ENCODE measurements at places on chromosomes 1 and 21.

DNA sequence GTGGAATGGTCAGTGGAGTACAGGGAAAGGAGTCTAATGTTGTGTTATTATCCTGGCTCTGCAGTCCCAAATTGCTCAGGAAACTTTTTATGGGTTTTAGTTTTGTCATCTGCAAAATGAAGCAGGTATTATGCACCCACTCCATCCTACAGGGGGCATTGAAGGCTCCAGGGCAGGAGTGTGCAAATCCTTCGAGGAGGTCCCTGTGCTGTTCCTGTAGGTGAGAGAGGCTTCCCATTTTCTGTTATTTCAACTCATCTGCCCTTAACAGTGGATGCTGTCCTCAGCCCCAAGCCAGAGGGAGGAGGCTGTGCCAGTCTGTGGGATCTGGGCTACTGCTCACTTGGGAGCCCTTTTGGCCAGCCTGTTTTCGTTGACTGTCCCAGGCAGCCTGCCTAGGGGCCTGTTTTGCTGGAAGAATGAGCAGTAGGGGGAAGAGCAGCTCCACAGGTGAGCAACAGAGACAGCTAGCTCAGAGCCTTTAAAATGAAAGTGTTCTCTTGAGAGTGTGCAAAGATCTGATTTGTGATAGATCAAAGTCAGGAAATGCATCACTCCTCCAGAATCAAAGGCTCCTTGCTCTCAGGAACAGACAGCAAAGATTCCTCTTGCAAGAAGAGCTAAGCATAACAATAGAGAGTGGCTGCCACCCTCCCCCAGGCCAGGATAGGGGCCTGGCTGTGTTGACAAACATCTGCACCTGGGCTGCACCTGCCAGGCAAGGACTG is 317.6 kb upstream of the PROX1 start:
- no peak for DNase-seq

DNA sequence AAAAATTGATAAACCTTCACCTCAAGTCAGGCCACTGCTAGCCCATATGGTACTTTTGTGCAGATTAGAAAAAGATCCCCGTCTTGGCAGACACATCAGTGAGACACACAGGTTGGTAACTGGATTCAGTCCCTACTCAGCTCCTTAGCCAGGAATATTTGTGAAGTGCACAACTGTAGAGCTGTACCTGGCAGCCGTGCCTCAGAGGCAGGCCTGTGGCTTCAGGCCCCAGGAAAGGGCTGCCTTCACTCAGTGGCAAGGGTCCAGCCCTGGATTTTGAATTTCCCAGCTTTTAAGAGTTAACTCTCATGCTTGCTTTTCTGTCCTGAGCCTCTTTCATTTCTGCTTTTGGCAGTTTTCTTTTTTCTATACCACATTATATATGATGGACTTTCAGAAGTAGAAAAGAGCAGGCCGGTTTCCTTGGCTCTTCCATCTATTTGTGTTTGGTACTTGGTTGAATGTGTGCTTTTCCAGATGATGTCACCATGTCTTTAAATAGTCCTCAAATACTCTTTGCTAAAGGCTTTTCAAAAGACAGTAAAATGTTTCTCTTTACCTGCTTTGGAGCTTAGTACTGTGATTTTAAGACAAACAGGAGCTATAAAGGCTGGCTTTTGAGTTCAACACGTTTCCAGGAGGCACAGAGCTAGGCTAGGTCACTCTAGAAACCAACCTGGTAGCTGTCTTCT is 186.6 kb downstream of the AK5 start:
- DNase-seq, result no peak

DNA sequence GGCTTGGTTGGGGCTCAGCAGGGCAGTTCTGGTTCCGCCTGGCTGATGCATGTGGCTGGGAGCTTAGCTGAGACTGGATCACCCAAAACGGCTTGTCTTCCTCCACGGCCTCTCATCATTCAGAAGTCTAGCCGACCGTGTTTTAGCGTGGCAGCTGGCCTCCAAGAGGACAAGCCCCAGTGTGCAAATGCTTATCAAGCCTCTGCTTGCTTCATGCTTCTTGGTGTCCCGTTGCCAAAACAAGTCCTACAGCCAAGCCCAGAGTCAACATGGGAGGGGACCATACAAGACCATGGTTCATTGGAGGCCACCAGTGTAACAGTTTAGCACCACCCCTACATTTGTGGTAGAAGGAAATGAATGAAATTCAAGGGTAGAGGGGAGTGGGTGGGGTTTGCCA is 10.5 kb upstream of the KDF1 start:
- DNase-seq, result no peak

DNA sequence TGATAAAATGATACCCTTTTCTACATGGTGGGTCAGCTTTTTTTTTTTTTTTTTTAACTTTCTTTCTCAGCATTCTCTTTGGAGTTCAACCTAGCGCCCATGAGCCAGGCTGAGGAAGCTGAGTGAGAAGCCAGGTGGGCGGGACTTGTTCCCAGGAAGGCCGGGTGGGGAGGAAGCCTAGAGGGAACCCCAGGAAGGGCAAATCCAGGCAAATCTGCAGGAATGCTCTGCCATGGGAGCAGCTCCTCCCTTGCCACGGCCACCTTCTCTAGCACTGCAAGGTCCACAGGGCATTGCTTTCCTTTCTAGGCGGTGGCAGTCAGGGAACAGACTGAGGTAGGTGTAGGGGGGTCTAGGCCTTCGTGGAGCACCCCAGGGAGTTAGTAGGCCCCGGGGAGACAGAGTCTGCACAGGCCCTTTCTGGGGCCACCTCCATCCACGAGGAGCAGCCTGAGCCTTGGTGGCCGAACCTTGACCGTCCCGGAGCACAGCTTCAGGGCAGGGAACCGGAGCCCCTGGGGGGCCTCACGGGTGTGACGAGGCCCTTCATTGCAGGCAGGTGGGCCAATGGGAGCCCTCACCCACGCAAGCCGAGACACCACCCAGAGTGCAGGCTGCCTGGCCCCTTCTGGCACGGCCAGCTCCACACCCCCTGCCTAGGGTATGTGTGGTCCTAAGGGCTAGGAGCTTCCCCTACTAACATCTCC is 18.2 kb upstream of the CCDC27 start:
- DNase-seq, result no peak

DNA sequence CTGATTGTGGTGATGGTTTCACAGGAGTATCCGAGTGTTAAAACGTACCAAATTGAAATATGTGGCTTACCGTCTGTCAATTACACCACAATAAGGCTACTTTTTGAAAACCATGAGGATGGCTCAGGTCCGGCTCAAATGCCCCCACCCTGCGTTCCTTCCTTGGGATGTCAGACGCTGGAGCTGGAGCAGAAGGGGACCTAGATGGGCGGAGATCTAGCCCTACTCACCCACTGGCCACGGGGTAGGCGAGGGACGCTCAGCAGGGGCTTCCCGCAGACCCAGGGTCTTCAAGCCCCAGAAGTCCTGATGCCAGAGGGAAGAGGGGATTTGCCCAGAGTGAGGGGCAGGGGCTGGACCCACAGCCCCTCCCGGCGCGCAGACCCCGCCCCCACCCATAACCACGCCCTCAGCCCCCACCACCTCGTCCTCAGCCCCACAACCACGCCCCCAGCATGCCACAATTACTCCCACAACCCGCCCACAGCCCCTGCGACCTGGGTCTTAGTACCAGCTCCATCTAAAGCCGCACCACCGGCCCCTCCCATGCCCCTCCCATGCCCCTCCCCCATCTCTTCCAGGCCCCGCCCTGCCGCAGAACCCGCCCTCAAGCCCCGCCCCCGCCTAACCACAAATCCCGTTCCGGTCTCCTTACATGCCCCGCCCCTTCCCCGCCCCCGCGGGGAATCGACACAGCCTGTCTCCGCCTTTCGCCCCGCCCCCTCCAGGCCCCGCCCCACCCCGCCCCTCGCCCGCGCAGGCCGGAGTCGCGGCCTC is at the start of gene LRRC3:
Gene LRRC3 (plus strand): TSS at position 764 of the 777 bp plus-strand sequence. CDS start 1,135 bp downstream, outside the sequence.
- peak; percentile 87 for DNase-seq

DNA sequence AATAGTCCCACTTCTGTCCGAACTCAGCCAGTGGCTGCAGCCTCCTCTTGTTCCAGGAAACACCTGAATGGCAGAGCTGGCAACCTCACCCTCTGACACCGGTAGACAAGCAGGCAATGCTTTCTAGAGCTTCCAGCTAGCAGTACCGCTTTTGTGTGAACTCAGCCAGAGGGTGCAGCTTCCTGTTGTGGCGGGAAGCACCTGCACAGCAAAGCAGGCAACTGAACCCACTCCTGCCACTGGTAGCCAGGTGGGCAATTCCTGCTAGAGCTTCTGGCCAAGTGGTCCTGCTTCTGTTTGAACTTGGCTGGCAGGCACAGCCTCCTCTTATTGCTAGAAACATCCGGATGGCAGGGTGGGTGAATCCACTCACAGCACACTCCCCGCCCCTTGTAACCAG is 40.1 kb upstream of the TMPRSS15 start:
- DNase-seq, result no peak

GRCh38 chr1:53617851-53618499 is 121.0 kb downstream of the GLIS1 start:
- DNase-seq, result no peak

DNA sequence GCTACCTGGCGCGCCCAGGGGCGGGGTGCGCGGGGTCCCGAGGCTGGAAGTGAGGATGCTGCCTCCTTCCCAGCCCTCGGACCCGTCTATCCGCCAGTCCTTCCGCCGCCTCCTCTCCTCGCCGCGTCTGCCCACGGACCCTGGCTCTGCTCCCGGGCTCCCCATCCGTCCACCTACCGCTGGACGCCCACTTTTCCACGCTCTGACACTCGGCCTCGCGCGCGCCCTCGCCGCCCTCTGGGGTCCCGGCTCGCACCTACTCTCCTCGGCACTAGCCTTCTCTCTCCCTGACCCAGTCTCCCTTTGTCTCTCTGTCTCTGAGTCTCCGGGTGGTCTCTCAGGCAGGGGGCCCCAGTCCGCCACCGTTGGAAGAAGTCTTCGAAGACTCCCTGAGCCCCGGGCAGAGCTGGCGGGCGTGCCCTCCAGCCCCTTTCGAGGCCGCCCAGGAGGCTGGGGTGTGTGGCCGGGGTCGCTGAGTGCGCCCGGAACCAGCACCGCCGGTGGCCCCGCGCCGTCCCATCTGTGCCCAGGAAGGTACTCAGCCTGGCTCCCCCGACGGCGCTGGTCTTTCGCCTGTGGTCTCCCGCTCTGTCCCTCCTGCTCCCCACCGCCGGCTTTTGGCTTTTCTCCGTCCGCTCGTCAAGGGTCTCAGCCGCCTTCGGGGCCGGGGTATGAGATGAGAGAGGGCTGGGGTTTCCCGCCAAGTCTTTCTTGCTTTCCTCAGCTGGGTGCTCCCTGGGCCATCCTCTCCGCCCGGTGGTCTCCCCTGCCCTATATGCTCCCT is 610 bp downstream of the DRAXIN start:
- DNase-seq, result no peak

- no peak for DNase-seq
Observed at GRCh38 chr1:52947490-52947889, 20.4 kb downstream of the SCP2 start.

GRCh38 chr1:227731241-227731677 is 3.8 kb downstream of the JMJD4 start:
- DNase-seq, result no peak

GRCh38 chr1:3014050-3014440 is 7.2 kb upstream of the ACTRT2 start:
- no peak for DNase-seq

- peak; percentile 36 for DNase-seq
Observed at GRCh38 chr1:228404107-228404720, 2.4 kb downstream of the TRIM11 start.

DNA sequence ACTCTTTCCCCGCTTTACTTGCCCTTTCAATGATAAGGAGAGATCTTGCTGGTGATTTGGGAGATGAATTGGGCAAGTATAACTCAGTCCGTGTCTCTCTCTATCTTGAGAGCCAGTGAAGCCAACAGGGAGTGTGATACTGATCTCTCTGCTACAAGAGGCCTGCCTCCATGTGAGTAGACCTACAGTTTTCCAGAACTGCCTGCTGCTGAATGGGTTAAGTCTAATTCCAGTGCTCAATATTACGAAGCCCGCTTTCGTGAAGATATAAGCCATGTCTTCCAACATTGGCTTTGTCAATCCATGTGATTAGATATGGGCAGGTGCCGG is 92.6 kb downstream of the ADCY10 start:
- DNase-seq, result no peak

DNA sequence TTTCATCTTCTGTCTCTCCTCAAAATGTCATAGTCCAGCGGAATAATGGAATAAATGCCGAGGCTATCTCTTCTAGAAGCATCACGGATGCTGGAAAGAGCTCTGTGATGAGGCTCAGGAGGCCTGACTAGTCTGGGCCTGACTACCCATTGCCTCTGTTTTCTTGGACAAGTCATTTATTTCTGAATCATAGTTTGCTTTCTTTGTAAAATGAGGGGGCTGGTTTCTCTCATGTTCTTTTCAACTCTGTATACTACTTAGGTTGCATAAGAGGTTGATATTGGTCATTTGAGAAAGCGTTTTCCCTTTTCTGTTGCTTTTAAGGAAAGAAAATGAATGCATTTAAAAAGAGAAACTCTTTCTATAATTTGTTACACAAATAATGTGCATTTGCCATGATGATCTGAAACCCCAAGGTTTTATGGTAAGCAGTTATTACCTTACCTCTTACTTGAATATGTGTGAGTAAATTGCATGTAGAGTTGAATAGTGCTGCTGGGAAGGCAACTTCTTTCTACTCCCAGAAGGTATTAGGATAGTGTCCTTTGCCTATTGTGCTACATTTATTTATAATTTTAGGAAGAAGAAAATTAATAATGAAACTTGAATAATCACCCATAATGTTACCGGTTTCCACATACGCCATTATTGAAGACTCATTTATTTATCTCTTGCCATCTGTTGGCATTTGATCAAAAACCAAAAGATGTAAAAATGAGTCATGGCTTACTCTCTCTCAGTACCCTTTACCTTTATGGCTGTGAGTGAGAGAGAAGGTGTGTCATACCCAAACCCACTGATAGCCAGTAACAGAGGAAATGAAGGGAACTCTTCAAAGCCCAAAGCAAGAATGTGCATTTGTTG is 179.1 kb downstream of the FASLG start:
- DNase-seq, result peak; percentile 85

DNA sequence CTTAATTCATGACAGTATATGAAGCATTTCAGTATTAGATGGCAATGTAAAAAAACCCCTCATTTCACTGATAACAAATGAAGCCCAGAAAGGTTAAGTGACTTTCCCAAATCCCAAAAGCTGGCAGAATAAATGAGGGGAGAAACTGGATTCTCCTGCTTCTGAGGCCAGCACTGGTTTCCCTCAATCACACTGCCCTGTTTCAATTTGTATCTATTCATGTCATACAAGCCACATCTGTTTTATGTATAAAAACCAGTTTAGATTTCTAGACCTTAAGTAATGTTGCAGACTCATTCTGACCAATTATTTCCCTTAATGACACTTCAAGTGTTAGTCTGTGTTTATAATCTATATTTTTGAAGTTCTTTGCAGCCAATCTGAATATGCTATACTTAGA is 16.8 kb downstream of the PLPPR4 start:
- DNase-seq, result no peak

DNA sequence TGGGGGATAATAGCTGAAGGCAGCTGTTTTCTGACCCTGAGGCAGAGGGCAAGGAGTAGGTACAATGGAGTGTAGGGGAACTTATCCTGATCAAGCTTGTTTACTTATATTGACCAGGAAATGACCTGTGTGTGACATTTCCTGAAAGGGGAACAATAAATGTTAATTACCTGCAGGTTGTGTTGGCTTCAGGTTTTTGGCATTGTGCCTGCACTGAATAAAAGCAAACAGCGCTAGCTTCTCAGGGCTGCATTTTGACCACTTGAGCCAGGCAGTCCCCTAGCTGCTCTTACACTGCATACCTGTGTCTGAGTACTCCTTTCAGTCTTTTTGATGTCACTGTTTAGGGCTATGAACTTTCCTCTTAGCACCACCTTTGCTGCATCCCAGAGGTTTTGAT is 40.6 kb downstream of the DRAM2 start:
- no peak for DNase-seq
